AML-193 (cell line): ENCODE measurements at places on chromosomes 6 and 20.

- DNase-seq: no peak
These were observed 21.4 kb downstream of the ACTR5 start for GRCh38 chr20:38769376-38770295.

GRCh38 chr6:144149894-144150709, at the start of gene STX11:
TSS of gene STX11 (plus strand) at chr6:144150517. CDS start at chr6:144186628, 36,111 bp downstream.
- peak; percentile 88 for DNase-seq

- no peak for DNase-seq
These were observed 682.1 kb upstream of the ADGRB3 start for GRCh38 chr6:67952948-67953347.

- DNase-seq: no peak
These were observed 101.1 kb downstream of the ZFAND3 start for GRCh38 chr6:37920667-37921066.

DNA sequence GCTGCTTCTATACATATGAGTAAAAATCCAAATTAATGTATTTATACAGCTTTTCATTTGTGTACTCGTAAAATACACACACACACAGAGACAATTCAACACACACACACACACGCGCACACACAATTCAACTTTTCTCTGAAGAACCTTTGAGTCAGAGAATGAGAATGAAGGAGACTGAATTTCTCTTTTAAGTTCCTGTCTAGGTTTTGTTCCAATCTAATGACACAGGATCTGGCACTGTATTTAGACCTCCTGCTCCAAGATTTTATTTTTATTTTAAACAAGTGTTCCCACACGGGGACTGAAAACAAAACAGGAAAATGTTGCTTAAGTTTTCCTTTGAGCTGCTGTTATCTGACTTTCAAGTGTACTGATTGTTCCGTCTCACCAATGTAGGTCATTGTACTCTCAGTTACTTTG, 250.8 kb downstream of the LAMA2 start:
- DNase-seq: no peak

GRCh38 chr6:137202078-137202477, 17.1 kb downstream of the IFNGR1 start:
- DNase-seq: peak; percentile 30

GRCh38 chr20:32333181-32333987, 24.7 kb upstream of the ASXL1 start:
- DNase-seq: no peak

- DNase-seq: no peak
These were observed 32.3 kb upstream of the EPB41L1 start for GRCh38 chr20:36121981-36122930.

- no peak for DNase-seq
These were observed 21.6 kb upstream of the ZNF831 start for GRCh38 chr20:59141818-59142581.

DNA sequence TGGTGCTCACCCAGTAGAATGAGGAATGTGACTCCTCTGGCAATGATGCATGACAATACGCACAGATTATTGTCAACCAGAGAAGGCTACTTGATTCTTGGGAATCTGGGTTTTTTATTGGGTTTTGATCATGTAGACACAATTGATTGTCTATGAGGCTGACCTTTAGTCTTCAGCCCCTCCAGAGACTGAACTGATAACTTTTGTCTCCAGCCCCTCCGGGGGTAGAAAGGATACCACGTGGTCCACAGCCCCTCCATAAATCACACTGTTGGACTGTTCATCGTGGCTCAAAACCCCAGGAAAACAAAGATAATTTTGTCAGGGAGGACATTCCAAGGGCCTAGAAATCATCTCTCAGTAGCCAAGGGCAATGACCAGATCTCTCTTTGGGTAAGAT, 57.5 kb upstream of the ADGRF5 start:
- no peak for DNase-seq

DNA sequence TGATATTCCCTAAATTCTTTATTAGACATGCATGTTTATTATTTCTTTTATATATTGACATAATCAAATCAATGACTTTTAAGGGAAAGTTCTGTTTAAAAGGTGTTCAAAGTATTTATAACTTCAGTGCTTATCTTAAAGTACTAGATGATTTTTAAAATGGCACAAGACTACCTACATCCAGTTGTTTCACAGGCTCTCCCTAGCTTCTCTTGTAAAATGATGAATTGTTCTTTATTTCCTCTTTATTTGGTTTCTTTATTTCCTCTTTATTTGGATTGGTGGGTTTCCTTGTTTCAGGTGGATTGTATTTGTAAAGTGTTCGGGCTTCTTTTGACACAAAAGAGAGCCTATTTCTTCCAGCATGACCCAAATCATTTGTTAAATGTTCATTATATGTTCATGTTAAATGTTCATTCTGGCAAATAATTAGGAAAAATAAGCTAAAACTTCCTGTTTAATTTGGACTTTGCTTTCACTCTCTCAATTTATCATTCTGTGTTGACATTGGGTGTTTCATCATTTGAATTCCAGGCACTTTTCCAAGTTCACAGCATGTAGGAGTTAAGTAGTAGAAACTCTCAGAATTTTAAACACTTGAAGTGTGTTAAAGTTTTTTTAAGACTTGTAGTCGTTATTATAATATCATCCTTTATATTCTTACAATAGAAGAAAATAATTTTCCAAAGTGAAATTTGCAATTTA, 24.6 kb downstream of the MLIP start:
- no peak for DNase-seq

DNA sequence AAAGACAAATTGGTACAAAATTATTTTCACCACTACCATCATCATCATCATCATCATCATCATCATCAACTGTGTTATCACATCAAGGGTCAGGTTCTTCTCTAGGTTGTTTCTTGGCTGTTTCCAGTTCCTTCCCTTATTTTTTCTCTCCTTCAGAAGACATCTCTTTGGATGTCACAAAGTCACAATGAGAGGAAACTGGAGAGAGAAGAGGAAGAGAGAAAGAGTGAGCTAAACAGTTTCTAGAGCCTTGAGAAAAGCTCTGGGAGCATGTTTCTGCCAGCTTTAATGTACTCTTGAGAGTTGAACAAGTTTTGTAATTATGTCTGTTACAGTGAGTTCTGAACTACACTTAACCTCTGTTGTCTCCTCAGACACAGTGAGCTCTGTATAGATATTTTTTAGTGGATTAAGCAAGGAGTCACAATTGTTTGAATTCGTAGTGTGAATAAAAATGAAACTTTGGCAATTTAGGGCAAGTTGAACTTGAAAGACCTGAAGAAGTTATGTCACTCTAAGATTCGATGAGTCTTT, 123.0 kb upstream of the AKIRIN2 start:
- no peak for DNase-seq

GRCh38 chr6:33170176-33171015, 21.9 kb downstream of the COL11A2 start:
- DNase-seq: no peak

DNA sequence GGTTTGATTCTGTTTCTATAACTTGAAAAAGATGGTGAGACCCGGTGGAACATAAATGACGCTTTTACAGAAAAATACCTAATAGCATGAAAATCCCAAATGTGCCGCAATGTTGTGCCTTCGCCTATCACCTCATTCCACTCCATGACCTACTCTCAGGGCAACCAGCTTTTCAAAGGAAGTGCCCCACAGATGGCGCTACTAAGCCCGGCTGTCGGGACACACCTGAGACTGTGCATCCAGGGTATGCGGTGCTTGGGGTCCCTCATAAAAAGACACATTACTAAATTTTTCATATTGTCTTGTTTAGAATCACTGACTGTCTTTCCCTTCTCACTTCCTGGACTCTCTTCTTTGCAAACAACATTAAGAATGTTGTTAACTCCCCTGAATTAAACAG, 145.5 kb upstream of the RPS6KA2 start:
- DNase-seq: no peak

DNA sequence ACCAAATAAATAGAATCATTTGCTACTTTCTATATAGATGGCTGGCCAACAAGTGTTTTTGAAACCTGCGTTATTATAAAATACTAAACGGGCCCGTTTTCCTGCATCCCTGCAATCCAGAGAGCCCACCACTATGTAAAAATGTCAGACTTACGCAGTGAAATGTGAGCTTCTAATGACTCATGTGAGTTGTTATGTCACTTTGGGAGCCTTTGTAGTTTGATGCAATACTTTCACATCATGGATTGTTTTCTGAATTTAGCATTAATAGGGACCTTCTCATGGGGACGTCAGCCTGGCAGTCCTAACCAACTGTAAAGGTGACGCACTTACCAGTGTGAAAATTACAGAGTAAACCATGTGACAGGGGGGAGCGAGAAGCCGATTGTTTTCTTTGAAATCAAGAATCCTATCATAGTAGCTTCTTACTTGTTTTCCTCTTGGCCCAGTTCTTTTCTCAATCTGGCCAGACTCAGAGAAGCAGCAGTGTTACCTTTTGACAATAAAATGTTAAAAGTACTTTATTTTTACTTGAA, 75.3 kb downstream of the SSR1 start:
- no peak for DNase-seq

GRCh38 chr20:37920679-37921322, 17.9 kb downstream of the VSTM2L start:
- DNase-seq: no peak

DNA sequence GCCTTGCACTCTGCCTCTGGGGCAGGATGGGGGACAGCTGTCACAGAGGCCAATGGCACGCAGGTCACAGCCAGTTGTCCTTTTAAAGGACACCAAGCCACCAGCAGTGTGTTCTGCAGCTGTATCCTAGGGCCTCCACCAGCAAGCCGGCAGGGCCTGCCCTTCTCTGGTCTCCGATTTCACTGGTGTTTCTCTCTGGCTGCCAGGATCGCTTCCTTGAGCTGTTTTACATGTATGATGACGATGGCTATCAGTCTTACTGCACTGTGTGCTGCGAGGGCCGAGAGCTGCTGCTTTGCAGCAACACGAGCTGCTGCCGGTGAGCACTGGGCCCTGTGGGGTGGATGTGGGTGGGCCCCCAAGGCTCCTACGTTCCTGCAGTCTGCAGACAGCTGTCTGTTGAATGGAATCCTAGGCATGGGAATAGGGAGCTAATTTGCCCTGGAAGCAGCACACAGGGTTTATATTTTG, 22.7 kb upstream of the MAPRE1 start:
- no peak for DNase-seq

DNA sequence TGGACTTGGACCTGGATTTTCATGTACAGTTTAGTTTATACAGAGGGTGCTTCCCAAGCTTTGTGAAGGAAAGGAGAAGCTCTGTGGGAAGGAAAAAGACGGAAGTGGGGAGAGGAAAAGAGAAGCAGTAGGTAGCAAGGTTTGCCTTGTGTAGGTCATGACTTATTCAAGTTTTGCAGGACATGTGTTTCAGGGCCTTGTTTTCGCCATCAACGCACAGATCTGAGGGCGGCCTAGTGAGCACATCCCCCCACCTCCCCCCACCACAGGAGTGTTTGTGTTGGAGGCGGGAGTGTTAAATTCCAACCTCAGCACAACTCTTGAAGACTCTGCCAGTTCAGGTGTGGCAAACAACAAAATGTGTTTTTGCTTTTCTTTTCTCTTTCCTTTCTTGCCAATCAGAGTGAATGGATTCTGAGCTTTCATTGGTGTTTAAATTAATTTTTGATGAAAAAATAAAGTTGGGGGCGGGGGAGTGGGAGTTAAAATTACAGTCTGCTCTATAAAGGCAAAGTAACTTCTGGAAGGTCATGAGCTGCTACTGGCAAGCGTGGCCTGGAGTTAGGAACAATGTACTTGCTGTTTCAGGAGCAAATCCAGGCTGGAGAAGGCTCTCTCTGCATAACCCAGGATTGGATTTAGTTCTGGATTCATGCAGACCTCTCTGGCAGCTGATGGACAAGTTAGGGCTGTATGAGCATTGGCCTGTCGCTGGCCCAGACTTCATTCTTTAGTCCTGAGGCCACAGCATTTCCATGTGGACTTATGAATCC, 338.5 kb downstream of the CD83 start:
- no peak for DNase-seq

DNA sequence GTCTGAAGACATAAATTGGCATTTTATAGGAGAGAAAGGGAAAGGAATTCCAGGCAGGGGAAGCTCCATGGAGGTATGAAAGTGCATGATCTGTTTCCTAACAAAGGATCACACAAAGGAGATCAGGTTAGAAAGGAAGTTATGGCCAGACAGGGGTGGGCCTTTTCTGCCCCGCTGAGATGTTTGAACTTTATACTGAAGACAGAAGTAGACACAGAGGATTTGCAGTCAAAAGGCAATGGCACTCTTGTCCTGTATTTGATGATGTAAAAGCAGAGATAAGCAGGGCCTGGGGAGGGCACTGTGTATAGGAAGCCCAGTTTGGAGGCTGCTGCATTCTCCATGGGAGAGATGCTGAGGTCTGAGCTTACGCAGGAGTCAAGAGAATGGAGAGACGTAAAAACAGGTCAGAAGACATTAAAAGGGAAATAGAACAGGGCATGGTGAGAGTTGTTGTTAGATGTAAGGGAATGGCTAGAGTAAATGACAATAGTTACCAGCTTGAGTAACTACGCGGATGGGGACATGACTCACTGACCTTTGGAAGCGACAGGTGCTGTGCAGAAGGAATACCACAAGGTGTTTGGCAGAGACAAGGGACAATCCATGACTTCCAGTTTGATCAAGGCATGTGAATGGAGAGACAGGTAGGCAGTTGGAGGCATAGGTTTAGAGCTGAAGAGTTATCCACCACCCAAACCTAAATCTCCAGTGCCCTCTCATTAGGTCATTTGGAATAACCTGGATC, 190.6 kb upstream of the SASH1 start:
- DNase-seq: no peak

DNA sequence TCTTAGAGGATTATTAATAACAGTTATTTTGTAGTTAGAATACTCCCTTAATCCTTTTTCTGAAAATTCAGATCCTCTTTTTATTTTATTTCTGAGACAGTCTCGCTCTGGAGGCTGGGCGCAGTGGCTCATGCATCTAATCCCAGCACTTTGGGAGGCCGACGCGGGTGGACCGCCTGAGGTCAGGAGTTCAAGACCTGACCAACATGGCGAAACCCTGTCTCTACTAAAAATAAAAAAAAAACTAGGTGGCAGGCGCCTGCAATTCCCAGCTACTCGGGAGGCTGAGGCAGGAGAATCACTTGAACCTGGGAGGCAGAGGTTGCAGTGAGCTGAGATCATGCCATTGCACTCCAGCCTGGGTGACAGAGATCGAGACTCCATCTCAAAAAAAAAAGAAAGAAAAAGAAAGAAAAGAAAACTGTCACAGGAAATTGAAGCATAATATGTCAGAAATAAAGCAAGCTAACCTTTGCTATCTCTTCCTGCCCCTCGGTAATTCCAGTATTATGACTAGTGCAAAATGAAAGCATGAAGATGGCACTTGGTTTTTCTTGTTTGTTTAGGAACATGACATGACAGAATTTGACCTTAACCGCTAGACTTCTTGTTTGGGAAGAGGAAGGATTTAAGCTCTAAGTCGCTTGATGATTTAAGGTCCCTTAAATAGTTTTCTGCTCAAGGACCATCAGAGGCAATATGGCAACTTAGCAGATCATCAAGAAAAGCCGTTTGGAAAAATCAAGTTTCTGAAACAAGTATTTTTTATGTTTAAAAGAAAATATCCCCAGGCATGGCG, 1.8 kb upstream of the RBM39 start:
- DNase-seq: peak; percentile 37

- DNase-seq: no peak
These were observed 116.3 kb downstream of the ANKRD60 start for GRCh38 chr20:58112017-58112781.

GRCh38 chr6:66184091-66184490, 477.1 kb upstream of the EYS start:
- no peak for DNase-seq
